Pons (tissue), 1 donor: ENCODE measurements at places on chromosomes 7 and 10.

DNA sequence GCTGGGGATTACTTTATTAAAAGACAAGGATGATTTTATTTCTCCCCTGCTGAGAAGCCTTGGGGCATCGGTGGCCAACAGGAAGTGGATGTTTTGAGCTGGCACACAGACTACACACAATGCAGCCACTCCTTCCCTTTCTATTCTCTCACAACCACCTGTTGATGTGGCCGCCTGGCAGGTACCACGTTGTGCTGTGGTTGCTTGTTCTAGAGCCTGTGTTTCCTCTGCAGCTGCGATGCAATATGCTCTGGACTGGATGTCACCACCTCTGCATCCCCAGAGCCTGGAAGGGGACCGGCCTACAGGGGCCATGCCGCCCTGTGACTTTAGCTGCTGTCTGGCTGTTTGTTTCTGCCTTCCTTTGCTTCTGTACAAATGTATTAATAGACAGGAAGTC is 195.7 kb upstream of the CELF2 start:
- DNase-seq: no peak

DNA sequence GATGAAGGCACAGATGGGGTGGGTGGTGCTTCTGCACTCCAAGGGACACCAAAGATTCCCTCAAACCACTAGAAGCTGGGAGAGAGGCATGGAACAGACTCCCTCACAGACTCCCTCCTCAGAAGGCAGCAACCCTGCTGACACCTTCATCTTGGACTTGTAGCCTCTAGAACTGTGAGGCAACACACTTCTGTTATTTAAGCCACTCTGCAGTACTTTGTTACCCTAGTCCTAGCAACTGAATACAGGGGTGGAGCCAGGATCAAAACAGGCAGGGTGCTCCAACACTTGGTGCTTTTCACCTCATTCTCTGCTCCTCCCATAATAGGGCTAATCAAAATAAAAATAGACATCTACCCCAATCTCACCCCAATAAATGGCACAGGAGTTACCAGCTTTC is 2.3 kb upstream of the GSTO1 start:
- no peak for DNase-seq

DNA sequence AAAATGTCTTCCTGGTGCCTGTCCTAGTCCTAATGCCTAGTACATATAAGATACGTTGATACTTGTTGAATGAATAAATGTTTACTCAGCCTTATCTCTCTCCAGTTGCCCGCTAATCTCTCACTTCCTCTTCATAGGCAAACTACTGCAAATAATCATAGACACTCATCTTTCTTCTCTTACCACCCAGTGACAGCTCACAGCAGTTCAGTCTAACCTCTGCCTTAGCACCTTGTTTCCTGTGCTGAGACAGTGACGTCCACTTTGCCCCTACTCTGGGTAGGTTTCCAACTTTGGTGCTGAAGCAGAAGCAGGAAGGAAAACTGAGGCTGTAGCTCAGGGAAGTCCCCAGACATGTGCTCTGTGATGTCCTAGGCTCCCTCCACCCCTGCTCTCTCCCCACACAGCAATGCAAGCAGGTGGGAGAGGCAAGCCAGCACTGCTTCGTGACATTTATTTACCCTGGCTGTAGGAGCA is 45.5 kb upstream of the RHOBTB1 start:
- DNase-seq: no peak

- peak; percentile 39 for DNase-seq
Observed at GRCh38 chr7:74289659-74290552, 699 bp downstream of the CLIP2 start.

DNA sequence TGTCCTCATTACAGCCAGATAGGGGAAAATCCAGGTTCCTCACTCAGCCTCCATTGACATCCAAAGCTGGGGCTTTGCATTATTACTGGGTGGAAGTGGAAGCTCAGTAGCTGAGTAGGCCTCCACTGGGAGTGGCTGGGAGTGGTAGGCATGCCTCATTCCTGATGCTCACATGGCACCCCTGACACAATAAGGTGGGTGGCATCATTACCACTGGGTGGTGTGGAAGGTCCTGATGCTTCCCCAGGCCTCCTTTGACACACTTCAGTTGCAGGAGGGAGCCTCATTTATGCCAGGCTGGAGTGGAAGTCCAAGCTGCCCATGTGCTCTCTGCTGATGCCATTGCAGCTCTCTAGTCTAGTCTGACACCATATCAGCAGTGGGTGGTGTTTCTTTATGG is 48.2 kb upstream of the GPR141 start:
- DNase-seq: no peak

GRCh38 chr10:122854648-122855047 is 9.0 kb upstream of the CUZD1 start:
- no peak for DNase-seq

DNA sequence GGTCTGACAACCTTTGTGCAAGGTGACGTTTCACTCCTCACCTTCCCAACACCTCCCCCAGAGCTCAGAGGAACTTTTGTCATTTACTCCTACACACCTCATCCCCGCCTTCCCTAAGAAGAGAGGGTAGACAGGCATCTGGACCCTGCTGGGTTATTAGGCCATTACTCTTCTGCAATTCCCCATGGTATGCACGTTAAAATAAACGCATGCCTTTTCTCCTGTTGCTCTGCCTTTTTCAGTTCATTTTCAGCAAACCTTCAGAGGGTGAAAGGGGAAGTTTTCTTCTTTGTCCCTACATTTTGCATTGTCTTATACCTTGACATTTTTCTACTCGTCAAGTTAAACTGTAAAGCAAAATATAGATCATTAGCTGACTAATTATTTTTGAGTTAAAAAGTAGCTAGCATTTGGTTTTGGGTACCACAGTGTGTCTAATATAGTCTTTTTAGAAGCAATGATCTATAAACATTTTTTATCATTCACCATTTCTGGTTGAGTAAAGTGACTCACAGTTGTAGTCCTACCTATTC is 10.5 kb upstream of the EDRF1 start:
- no peak for DNase-seq

GRCh38 chr10:102188298-102188940 is 36.2 kb downstream of the NOLC1 start:
- DNase-seq: no peak

- DNase-seq: no peak
Observed at GRCh38 chr7:101659706-101660105, 30.6 kb upstream of the MYL10 start.

GRCh38 chr10:60312818-60313588 is 76.7 kb downstream of the ANK3 start:
- no peak for DNase-seq

GRCh38 chr7:89731751-89732445 is 422.4 kb upstream of the STEAP1 start:
- DNase-seq: no peak

DNA sequence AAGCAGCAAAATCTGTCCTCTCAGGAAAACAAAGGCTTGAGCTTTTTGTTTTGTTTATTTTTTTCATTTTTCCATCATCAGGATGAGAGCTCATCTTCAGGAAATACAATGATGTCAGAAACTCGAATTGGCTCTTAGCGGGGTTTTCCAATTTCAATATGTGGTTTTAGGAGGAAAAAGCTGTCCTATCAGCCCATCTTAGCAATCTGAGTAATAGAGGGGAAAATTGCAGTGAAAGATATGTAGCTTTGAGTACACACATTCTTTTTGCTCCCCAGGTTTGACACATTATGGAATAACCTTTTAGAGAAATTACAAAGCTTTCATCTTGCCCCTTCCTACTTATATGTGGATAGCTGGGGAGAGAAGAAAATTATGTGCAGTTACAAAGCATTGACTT is 113.6 kb upstream of the MYO3A start:
- DNase-seq: no peak

- DNase-seq: no peak
Observed at GRCh38 chr7:41029072-41029499, 673.8 kb downstream of the INHBA start.

GRCh38 chr10:6211671-6212635 is 9.2 kb downstream of the PFKFB3 start:
- peak; percentile 90 for DNase-seq

DNA sequence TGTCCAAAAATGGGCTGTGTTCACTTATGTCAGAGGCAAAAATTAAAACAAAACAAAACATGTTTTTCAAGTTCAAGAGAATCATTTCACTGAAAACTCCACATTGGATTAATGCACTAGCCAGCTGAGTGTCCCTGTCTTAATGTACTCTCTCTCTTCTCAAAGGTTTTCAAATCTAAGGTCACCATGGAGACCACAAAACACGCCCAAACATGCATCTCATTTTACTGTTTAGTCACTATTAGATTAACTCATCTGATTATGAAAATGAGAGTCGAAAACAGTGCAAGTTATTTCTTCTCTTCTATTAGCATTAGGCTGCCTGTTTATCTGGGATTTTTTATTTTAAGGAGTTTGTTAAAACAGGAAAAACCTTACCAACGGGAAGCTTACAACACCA is 70.8 kb upstream of the ASAH2 start:
- DNase-seq: no peak

- DNase-seq: peak; percentile 59
Observed at GRCh38 chr10:3102720-3103427, 35.5 kb downstream of the PFKP start.

DNA sequence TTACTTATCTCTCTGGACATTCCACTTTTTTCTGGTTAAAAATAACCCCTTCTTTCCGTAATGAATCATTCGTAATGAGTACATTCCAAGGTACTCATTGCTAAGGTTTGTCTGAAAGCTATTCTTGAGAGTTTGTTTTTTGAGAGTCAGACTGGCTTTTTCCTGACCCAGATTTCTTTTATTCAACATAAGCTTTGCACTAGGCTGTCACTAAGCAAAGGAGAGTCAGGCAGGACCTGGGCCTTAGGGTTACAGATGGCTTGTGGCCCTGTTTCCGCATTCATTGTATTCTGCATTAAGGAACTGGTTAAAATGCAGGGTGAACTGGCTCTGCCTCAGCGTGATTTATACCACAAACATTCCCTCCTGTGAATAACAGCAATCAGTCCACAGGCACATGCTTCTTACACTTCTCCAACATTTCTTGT is 84.1 kb downstream of the POM121L12 start:
- no peak for DNase-seq

- DNase-seq: no peak
Observed at GRCh38 chr7:14837216-14837615, 65.3 kb downstream of the DGKB start.

GRCh38 chr10:96236876-96237275 is 34.5 kb downstream of the BLNK start:
- no peak for DNase-seq

- DNase-seq: no peak
Observed at GRCh38 chr10:132631338-132631735, 93.8 kb downstream of the INPP5A start.

DNA sequence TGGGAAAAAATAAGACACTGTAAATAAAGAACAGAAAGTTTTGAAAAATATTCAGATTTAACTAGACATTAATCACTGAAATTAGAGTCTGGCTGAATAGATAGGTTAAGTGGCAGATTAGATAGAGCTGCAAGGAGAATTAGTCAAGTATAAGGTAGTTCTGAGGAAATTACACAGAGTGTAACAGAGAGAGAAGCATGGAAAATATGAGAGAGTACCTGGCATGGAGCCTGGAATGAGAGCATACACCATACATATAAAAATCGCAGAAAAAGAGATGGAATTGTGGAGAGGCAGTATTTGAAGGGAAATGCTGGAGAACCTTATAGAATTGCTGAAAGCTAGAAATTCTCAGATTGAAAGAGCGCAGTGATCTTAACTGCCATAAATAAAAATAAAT is 46.9 kb downstream of the ZNRF2 start:
- DNase-seq: no peak

DNA sequence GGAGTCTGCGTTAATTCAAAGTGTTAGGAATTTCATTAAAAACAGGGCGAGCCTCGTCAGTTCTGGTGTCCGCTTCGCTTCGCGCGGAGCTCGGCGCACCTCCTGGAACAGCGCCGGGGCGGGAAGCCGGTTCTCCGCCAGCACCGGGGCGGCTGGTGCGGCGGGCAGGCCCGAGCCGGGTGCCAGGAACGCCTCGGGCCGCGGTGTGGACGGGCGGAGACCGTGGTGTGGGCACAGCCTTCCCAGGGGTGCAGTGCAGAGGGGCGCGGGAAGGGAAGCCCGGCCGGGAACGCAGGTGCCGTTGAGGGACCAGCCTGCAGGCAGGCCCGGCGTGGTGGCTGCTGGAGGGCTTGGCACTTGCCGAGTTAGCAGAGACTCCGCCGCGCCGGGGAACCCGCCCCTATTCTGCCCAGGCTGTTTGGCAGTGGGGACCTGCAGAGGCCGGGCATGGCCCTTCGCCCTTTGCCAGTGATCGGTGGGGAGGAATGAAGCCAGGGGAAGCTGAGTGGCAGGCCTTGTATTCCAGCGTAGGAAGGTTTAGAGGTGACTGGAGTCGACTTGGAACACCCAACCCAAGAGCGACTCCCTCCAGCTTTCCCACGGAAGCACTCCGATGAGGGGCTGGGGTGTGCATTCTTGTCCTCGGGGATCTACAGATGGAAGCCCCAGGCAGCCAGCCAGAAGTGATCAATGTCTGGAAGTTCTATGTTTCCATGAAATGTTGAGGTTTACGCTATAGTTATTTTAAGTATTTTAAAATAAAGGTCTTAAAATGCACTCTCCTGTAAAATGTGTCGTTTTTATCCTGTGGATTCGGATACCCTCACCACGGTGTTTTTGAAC is 945 bp upstream of the RHEB start:
- DNase-seq: peak; percentile 23

GRCh38 chr7:116524609-116525297 is at the start of gene CAV1:
Gene CAV1, plus strand, starts transcription at chr7:116525036. Its CDS starts 27 bp downstream, at chr7:116525063.
- DNase-seq: peak; percentile 29
